Activated T-cell treated with anti-CD3 and anti-CD28 coated beads, Interleukin-2, amount 50 U/mL, for 1 hour (primary cell): ENCODE measurements at places on chromosomes 6 and 20.

DNA sequence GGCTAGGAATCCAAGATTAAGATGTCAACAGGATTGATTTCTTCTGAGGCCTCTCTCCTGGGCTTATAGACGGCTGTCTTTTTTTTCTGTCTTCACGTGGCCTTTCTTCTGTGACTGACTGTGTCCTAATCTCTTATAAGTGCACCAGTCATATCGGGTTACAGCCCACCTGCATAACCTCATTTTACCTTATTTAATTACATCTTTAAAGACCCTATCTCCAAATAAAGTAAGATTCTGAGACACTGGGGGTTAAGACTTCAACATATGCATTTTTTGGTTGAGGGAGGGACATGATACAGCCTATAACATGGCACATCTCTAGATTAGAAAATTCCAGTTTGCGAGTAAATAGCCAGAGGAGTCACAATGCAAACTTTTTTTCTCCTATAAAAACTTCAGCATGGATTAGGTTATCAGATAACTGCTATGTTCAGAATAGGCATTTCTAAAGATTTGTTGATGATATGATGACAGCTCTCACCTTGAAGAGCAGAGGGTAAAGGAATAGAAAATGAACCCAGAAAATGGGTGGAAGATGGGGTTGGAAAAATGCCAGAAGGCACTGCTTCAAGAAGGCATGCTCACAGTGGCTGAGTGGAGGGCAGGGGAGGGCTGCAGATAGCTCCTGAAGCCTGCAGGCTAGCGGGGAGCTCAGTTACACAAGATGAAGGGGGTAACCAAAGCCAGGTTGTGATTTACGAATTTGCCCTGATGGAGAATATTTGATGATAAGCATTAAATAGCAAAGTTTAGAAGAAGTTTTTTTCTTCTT is 8.7 kb upstream of the PDE7B start:
- DNase-seq: no peak

GRCh38 chr6:155378724-155379123 is 64.4 kb upstream of the TFB1M start:
- DNase-seq: no peak

DNA sequence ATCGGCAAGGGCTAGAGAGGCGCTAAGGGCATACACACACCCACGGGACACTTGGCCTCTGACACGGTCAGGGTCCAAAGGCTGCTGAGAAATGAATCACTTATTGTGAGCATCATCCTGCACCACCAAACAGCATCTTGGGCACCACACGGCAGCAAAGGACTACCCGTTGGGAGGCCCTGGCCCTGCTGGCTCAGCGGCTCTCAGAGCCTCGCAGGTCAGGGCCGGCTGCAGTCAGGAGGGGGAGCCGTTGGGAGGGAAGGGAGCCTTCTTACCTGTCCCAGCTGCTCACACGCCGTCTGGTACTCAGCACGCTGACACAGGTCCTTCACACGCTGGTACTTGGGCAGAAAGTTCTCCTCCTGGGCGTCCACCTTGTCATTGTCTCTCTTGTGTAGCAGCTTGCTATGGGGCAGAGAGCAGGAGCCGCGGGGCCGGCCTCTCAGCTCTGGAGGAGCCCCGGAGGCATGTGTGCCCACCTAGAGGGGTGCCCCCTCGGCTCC is 109.0 kb downstream of the SULF2 start:
- DNase-seq: no peak

DNA sequence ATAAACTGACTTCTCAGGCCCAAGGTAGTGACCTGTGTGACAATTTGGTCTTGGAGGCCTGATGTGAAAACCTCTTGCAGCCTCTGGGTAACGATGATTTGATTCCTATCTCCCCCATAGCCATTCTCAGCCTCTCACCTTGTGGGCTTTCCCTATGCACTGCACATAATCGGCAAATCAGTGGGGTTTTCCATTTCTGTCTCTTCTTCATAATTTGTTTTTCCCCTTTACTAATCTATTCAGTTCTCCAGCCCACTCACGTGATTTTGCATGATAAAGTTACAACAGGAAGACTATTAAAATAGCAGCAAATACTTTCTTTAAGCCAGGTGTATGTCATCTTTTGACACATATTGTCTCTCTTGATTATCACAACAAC is 893.7 kb downstream of the TFAP2A start:
- DNase-seq: no peak

DNA sequence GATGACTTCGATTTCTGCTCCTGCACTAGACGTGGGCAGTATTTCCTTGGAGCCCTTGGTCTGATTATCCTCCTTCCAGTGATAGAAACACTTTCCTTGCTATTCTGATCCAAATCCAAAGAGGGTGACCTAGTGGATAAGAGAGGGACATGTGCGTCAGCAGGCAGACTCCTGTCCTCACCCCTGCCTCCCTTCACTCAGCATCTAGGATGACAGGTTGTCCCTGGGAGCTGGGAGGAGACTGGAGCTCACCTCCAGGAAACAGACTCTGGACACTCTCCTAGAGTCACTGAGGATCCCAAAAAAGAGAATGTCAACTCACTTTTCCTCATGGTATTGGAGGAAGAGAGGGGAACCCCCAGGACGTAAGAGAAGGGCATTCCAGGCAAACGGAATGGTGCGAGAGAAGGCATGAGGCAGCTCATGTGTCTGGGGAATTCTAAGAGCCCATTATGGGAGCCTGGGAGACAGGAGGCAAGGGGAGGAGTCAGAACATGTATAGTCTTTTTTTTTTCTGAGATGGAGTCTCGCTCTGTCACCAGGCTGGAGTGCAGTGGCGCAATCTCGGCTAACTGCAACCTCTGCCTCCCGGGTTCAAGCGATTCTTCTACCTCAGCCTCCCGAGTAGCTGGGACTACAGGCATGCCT is 2.2 kb downstream of the C20orf173 start:
- DNase-seq: no peak

GRCh38 chr6:17656644-17657043 is 50.1 kb downstream of the NUP153 start:
- DNase-seq: no peak

DNA sequence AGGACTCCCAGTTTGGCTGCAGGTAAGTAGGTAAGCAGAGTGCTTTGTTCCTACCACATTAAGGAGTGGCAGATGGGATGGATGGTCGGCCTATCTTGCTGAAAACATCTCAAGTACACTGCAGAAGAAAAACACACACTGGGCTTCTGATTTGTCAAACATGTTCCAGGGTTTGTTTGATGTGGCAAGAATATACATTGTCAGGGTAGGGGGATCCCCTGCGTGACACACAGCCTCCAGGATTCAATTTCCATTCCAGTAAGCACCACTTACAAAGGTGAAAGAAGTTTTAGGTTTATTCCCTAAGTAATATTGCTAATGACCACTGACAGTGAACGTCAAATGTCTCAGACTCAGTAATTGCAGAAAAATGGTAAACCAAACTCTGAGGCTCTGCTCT is 26.0 kb upstream of the KIF16B start:
- DNase-seq: no peak

- DNase-seq: peak; percentile 80
These were observed 1.5 kb downstream of the SIGLEC1 start for GRCh38 chr20:3710703-3711483.

DNA sequence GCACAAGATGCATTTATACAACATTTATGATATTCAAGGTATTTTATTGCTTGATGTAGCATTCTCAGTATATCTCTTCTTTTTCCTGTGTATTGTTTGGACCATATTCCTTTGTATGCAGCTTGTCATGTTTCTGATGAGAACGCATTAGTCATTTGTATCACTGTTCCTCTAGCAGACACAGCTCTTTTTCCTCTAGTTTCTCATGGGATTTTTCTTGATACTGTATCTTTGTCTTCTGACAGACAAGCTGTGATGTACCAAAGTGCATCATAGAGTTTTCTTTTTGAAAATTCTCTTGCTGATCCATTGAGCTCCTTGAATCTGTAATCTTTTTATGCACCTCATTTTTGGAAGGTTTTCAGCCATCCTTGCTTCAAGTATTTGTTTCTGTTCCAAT is 140.9 kb downstream of the SLC22A3 start:
- DNase-seq: no peak

- no peak for DNase-seq
These were observed 314.7 kb upstream of the RSPO3 start for GRCh38 chr6:126803769-126804168.
